ENCODE measurements at places on chromosomes 3 and 15. TPM values are rescaled to one million over a fixed set of nuclear protein-coding genes. Genes with fewer than 3 reads are reported as not detected.

DNA sequence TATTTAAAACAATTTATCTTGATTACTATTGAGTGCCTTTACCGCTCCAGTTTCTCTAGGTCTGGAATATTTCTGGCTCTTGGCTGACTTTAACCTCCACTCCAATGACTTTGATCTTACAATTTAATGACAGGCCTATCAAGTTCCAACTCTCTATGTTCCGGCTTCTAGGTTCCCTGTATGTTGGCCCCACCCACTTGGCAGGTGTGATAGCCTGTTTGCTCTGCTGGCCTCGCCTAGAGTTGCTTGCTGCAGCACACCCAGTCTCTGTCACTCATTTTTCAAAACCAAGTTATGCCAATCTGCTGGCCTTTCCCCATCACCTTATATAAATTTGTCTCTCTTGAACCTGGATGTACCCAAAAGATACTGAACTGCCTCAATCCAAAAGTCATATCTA, 428.0 kb downstream of the ROBO1 start:
- no peak for DNase-seq

Gene BTLA
- 0.36 TPM for total RNA-seq

DNA sequence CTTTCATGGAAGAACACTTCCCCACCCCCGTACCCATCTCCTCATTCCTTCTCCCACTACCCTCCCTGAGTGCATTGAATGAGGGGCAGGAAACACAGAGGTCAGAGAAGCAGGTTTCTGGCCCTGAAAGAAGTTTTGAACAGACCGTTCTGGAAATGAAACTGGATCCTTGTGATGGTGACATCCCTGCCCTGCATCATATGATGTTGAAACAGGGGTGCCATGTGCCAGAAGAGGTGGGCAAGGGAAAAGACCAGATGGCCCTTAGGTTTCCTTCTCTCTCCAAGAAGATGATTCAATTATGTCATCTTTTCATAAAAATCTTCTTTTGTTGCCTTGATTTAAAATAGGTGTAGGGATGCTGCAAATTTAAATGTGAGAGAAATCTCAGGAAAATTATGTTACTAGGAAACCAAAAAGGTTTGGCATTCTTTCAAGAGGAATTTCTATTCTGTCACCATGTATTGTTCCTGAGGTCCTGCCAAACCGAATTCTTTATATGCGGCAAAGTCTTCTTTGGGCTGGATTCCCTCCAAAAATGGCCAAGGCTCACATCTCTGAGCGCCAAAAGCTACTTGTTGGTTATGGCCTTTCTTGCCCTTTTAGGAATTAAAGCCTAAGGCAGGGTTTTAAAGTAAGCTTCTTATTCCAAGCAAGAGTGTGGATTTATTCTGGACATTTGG, 19.9 kb upstream of the TNFAIP8L3 start:
- DNase-seq, result no peak

DNA sequence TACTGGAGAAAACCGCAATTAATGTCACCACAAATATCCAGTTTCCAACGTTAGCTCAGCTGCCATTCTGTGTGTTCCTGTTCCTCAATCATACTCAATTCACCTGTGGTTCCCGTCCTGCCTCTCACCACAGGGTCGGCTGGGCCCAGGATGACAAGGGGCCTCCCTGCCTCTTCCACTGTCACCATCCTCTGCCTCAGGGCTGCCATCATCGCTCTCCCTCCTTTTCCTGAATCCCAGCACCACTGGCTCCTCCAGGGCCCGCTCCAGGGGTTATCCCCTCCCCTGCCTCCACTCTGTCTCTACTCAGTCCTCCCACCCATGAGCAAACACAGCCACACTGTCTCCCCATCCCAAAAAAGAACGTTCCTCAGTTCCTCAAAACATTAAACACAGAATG, 170.9 kb upstream of the NSMCE3 start:
- DNase-seq, result no peak

DNA sequence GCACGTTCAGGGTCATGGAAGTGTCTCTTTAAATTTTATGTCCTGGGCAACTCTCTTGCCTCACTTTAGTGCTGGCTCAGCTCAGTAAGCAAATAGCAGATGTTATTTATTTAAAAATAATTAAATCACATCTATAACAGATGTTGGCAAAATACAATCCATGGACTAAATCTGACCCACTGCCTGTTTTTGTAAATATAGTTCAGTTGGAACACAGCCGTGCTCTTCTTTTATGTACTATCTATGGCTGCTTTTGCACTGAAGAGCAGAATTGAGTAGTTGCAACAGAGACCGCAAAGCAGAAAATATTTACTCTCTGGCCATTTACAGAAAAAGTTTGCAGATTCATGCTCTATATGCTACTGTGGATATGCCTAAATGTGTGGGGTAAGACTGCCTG, 79.2 kb downstream of the SAMMSON start:
- no peak for DNase-seq

DNA sequence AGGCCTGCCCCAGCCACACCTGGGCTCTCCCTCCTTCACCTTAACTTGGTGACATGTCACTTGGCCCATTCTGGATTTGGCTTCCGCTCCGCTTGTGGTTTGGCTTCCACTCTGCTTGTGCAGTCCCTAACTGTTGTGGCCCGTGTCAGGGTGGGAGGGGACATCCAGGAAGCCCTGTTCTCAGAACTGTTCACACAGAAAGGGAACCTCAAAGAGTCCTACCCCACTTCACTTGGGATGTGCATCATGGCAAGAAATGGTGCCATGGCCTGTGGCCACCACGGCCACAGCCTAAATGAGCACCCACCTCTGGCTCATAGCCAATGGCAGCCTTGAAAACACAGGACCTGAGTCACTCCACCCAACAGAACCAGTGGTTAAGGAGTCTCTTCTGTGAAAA, 63.4 kb downstream of the CYP19A1 start:
- DNase-seq, result no peak

DNA sequence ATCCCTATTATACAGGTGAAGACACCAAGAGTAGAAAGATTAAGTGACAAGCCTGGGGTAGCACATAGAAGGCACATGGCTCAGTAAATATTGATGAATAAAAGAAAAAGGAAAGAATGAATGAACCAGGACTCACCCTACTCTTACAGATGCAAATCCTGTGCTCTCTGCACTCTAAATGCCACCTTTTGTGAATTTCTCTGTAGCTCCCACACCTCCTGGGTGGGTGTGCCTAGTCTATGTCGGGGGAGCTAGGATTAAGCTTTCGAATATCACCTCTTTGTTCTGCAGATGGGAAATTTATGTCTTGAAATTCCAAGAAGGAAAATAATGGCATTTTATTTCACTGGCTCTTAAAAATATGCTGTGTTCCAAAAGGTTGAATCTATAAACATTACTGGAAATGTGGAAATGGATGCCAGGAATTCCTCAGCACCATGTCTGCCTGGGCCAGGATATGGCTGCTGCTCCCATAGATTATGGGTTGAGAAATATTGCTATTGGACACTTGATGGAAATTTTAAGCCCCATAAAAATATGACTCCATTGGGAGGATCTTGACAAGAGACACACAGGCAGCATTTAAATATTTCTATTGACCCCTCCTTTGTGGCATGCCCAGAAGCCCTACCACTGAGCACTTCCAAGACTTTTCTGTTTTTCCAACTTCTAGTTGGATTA, 43.3 kb downstream of the CCNB2 start:
- DNase-seq, result no peak
